NCI-H1048 (cell line): ENCODE measurements at places on chromosomes 12 and 14.

GRCh38 chr12:102120564-102120873 is 536 bp downstream of the PARPBP start:
- no peak for DNase-seq

GRCh38 chr12:66329941-66330340 is 27.6 kb downstream of the HELB start:
- DNase-seq: no peak

DNA sequence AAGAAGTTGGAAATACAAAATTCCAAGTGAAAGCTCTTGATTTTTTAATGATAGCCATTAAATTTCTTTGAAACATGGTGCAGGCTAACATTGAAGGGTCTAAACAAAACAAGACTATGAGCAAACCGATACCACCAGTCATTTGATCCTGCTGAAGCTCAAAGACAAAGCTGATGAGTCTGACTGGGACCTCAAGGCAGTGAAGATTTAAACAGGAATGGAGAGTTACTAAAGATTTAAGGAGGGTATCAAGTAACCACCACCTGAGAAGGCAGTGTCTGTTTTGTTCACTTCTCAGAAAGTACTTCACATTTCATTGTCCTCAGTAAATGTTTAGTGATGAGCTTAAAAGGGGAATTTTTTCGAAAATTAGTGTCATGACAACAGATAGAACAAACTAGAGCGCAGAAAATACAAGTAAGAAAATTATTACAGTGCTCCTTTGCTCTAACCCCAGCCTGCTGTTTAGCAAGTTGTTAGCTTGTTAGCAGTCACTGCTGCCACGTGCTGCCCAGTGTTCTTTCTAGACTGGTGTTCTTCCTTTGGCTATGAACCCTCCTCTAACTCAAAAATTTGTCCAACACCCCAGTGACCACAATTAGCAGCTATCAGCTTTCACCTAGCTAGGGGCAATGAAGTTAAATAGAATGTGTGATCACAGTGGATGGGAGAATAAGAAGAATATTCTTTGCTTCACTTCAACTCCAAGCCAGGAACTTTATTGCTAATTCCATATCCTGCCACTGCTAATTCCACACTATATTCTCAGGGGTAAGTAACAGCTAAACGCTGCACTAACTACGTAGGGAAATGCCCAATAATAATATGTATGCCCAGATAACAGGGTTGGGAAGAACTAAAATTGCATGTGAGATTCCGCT is 41.1 kb downstream of the YAF2 start:
- no peak for DNase-seq

- no peak for DNase-seq
Measured at GRCh38 chr12:47943623-47944340, 19.6 kb upstream of the TMEM106C start.

- no peak for DNase-seq
Measured at GRCh38 chr12:39620659-39621658, 1.4 kb upstream of the ABCD2 start.
